Sigmoid colon (tissue), 7 donors: ENCODE measurements at places on chromosomes 6 and 20. TPM values are rescaled to one million over a fixed set of nuclear protein-coding genes. Genes with fewer than 3 reads are reported as not detected.
A peak's percentile ranks its signal among the peaks of the same experiment; 100 is the strongest.

The SLC26A8 gene
- total RNA-seq = not detected

The KCNK17 gene
- total RNA-seq = 1.4 TPM

The MTG2 gene
- total RNA-seq = 23.9 TPM

The DSP gene
- 4.9 TPM for total RNA-seq

The CPXM1 gene
- 1.1 TPM for total RNA-seq

The HBS1L gene
- 61.9 TPM for total RNA-seq

DNA sequence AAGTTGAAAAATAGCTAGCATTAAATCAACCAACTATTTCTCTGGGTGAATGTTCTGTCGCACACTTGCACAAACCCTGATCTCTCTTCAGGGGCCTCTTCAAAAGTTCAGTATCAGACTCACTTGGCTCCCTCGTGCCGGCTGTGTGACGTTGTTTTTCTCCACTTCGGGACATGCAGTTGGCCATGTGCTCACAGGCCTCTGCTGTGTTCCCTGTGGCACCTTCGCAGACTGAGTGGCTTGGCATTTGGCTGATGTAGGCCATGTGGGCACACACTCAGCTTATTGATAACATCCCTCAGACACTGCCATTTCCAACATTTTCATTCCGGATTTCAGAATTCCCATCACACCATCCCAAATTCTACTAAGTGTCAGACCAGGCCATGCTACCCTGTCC, 49.3 kb downstream of the PACRG start:
- H3K4me3 ChIP-seq = no peak overlapping the region
- DNase-seq = no peak
- no peaks in the 10 kb centered on the region for H3K27me3 ChIP-seq
- no peak overlapping the region for H3K27ac ChIP-seq
- no peaks in the 10 kb centered on the region for H3K36me3 ChIP-seq

DNA sequence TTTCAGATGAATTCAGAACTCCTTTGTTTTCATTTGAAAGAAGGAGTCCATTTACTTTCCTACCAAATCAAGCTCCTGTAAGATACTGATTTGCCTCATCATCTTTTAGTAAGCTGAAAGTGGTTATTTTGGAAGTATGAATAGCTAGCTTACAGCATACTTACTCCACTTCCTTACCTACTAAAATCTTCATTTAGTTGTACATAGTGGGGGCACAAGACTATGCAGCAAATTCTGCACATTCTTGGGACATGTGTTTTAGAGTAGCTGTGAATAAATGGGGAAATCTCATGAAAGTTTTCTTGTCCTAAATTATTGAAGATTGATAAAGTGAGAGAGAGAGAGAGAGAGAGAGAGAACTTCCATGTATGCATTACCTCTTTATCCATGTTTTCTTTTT, 256.3 kb downstream of the OGFRL1 start:
- DNase-seq = no peak
- no peak overlapping the region for H3K4me3 ChIP-seq
- H3K4me1 ChIP-seq = no peaks in the 10 kb centered on the region
- no peaks in the 10 kb centered on the region for H3K36me3 ChIP-seq
- no peak overlapping the region for H3K27ac ChIP-seq

- DNase-seq = no peak
Observed at GRCh38 chr6:169618526-169619490, 83.0 kb downstream of the WDR27 start.

DNA sequence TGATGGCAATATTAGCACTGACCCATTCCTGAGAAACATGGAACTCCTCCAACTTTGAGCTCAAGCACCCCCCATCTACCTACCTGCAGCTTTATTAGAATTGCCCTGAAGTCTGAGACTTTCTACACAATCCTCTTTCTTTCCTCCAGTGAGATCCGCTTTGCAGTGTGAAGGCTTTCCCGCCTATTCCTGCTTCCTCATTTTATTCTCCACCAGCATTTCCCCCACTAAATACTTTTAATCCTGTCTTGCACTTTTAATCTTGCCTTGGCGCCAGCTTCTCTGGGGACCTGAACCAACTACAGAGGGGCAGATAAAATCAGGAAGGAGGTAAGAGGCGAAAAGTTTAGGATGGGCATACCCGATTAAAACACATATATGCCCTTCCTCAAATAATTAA, 178.1 kb upstream of the PRDM1 start:
- no peaks in the 10 kb centered on the region for H3K27me3 ChIP-seq
- no peaks in the 10 kb centered on the region for H3K36me3 ChIP-seq
- no peak overlapping the region for H3K4me3 ChIP-seq
- no peaks in the 10 kb centered on the region for H3K4me1 ChIP-seq
- no peak for DNase-seq
- H3K27ac ChIP-seq = no peak overlapping the region

DNA sequence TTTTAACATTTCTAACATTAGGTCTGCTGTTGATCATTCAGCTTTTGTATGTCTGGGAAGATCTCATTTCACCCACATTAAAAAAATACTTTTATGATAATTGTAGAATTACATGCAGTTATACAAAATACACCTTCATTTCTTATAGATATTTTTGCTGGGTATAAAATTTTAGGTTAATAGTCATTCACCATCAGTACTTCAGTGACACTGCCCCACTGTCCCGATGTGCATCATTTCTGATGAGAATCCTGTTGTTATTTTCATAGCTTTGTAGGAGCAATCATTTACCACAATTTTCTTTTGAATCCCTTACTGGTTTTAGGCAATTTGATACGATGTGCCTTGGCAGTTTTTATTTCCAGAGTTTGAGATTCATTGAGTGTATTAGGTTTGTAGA, 173.6 kb downstream of the JARID2 start:
- H3K27ac ChIP-seq = no peak overlapping the region
- no peaks in the 10 kb centered on the region for H3K27me3 ChIP-seq
- no peaks in the 10 kb centered on the region for H3K4me1 ChIP-seq

GRCh38 chr6:141203902-141204575, 928.7 kb upstream of the GJE1 start:
- H3K27me3 ChIP-seq = no peaks in the 10 kb centered on the region
- DNase-seq = no peak
- H3K27ac ChIP-seq = no peak overlapping the region
- no peaks in the 10 kb centered on the region for H3K4me1 ChIP-seq
- H3K4me3 ChIP-seq = no peak overlapping the region
- H3K36me3 ChIP-seq = no peaks in the 10 kb centered on the region

GRCh38 chr20:22924046-22924737, 110.9 kb upstream of the SSTR4 start:
- no peaks in the 10 kb centered on the region for H3K4me1 ChIP-seq
- no peak for DNase-seq
- H3K4me3 ChIP-seq = no peak overlapping the region
- no peaks in the 10 kb centered on the region for H3K36me3 ChIP-seq

DNA sequence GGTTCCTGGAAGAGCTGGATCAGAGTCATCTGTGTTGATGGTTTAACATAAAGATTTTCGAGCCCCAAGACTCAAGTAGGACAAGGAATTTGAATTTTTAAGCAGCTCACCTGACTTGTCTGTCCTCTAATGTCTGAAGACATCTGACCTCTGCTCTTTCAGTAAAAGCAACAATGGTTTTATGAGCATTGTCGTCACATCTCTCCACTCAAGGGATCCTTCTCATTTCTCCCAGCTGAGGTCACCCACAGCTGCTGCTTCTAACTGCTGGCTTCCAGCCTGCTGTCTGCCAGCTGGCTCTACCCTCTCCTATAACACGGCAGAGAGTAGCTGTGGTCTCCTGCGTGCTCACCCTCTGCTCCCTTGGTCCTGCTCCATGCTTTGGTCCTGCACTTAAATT, 24.7 kb upstream of the HDAC2 start:
- peak; percentile 69 for DNase-seq
- H3K4me1 ChIP-seq = peaks cover 34% of the 10 kb centered on the region
- no peak overlapping the region for H3K4me3 ChIP-seq
- no peaks in the 10 kb centered on the region for H3K27me3 ChIP-seq
- H3K36me3 ChIP-seq = no peaks in the 10 kb centered on the region
- H3K27ac ChIP-seq = peak overlapping the region; percentile 65

GRCh38 chr20:21516861-21517565, 3.1 kb upstream of the NKX2-2 start:
- peaks cover 100% of the 10 kb centered on the region for H3K27me3 ChIP-seq
- H3K4me1 ChIP-seq = peaks cover 54% of the 10 kb centered on the region
- H3K27ac ChIP-seq = no peak overlapping the region

DNA sequence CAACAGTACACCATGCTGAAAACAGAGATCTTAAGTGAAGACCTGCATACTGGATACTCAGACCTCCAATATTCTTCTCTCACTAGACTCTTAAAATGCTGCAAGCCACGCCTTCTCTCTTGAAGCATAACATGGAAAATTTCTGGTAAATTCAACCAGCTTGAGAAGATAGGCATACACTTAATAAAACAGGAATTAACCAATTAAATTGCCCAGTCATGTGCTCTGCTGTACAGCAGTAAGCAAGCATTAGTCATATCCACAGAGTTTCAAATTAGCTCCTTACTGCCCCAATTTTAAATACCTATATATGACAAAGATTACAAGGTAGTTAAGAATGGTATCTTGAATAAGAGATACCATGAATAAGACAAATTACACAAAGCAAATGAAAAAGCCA, 53.8 kb downstream of the C6orf58 start:
- H3K4me3 ChIP-seq = no peak overlapping the region
- no peaks in the 10 kb centered on the region for H3K36me3 ChIP-seq
- H3K27ac ChIP-seq = no peak overlapping the region
- no peaks in the 10 kb centered on the region for H3K27me3 ChIP-seq
- no peaks in the 10 kb centered on the region for H3K4me1 ChIP-seq
- DNase-seq = no peak

DNA sequence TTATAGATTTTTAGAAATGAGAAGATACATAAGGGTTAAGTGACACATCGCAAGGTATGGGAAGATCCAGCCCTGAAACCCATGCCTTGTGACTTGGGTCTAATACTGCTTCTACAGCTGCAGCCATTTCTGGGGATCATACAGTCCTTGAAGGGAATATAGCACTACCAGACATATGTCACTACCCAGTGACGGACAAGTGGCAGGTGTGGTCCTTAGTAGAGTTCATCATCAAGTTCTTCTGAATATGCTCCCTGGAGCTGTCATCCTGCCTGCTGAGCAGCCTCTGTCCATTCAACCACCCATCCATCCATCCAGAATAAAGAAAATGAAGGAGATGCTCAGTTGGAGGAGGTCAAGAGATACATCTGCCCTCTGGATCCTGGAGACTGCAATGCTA, 118.6 kb upstream of the ASF1A start:
- no peak overlapping the region for H3K27ac ChIP-seq
- DNase-seq = no peak
- no peaks in the 10 kb centered on the region for H3K27me3 ChIP-seq
- H3K36me3 ChIP-seq = no peaks in the 10 kb centered on the region

GRCh38 chr6:12353731-12354130, 63.6 kb downstream of the EDN1 start:
- H3K27ac ChIP-seq = peak overlapping the region; percentile 71
- H3K4me3 ChIP-seq = no peak overlapping the region
- no peaks in the 10 kb centered on the region for H3K27me3 ChIP-seq
- H3K36me3 ChIP-seq = no peaks in the 10 kb centered on the region
- no peaks in the 10 kb centered on the region for H3K4me1 ChIP-seq

- H3K27ac ChIP-seq = no peak overlapping the region
- no peaks in the 10 kb centered on the region for H3K27me3 ChIP-seq
- no peak overlapping the region for H3K4me3 ChIP-seq
Observed at GRCh38 chr6:164436976-164437375, 872.4 kb downstream of the C6orf118 start.

GRCh38 chr20:24777746-24778145, 171.3 kb upstream of the CST7 start:
- H3K27me3 ChIP-seq = no peaks in the 10 kb centered on the region
- no peak overlapping the region for H3K4me3 ChIP-seq
- DNase-seq = peak; percentile 48
- no peak overlapping the region for H3K27ac ChIP-seq

DNA sequence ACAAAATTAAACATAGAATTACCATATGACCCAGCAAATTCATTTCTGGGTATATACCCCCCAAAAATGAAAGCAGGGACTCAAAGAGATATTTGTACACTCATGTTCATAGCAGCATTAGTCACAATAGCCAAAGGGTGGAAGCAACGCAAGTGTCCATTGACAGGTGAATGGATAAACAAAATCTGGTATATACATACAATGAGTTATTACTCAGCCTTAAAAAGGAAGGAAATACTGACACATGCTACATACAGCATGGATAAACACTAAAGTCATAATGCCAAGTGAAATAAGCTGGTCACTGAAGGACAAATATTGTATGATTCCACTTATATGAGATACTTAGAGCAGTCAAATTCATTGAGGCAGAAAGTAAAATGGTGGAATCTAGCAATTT, 5.3 kb upstream of the STX11 start:
- no peak overlapping the region for H3K4me3 ChIP-seq
- H3K4me1 ChIP-seq = peaks cover 5% of the 10 kb centered on the region
- H3K27ac ChIP-seq = no peak overlapping the region
- no peaks in the 10 kb centered on the region for H3K27me3 ChIP-seq
- no peaks in the 10 kb centered on the region for H3K36me3 ChIP-seq

- no peaks in the 10 kb centered on the region for H3K27me3 ChIP-seq
- H3K27ac ChIP-seq = no peak overlapping the region
- DNase-seq = no peak
- no peaks in the 10 kb centered on the region for H3K36me3 ChIP-seq
Observed at GRCh38 chr6:15734118-15734897, 71.5 kb upstream of the DTNBP1 start.

DNA sequence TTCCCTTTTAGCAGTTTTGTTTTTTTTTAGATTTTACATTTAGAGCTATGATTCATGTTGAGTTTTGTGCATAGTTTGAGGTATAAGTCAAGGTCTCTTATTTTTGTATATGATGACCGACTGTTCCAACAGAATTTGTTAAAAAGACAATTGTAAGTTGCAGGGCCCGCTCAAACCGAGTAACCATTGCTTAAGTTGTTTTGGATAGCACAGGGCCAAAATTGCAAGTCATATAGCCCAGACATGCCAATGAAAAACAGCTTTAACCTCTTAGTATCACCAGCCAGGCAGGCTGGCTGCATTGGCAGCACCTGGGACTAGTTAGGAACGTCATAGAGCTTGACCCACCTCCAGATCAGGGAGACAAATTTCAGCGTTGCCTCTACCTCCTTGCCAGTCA, 47.3 kb downstream of the PFDN4 start:
- H3K4me1 ChIP-seq = no peaks in the 10 kb centered on the region
- no peaks in the 10 kb centered on the region for H3K36me3 ChIP-seq
- no peak for DNase-seq
- no peak overlapping the region for H3K27ac ChIP-seq
- no peaks in the 10 kb centered on the region for H3K27me3 ChIP-seq
- H3K4me3 ChIP-seq = no peak overlapping the region

DNA sequence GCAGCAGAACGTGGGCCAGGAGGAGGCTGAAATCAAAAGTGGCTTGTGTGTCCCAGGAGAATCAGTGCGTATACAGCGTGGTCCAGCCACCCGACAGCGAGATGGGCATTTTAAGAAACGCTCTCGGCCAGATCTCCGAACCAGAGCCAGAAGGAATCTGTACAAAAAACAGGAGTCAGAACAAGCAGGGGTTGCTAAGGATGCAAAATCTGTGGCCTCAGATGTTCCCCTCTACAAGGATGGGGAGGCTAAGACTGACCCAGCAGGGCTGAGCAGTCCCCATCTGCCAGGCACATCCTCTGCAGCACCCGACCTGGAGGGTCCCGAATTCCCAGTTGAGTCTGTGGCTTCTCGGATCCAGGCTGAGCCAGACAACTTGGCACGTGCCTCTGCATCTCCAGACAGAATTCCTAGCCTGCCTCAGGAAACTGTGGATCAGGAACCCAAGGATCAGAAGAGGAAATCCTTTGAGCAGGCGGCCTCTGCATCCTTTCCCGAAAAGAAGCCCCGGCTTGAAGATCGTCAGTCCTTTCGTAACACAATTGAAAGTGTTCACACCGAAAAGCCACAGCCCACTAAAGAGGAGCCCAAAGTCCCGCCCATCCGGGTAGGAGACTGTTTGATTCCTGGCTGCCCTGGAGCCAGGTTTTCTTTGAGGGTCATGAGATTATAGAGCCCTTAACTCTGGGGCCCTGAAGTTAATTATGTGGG, 75.3 kb downstream of the ASXL1 start:
- DNase-seq = no peak
- H3K27ac ChIP-seq = no peak overlapping the region
- no peaks in the 10 kb centered on the region for H3K27me3 ChIP-seq
